ENCODE measurements at places on chromosomes 13 and 19.

GRCh38 chr19:32809254-32809653 lies 60.3 kb downstream of the SLC7A9 start:
- DNase-seq = no peak
- H3K27me3 ChIP-seq = peaks cover 3% of the 10 kb centered on the region
- H3K36me3 ChIP-seq = no peaks in the 10 kb centered on the region
- no peak overlapping the region for H3K4me3 ChIP-seq
- H3K4me1 ChIP-seq = no peaks in the 10 kb centered on the region

GRCh38 chr19:46710687-46711086 lies 6.2 kb downstream of the PRKD2 start:
- no peaks in the 10 kb centered on the region for H3K36me3 ChIP-seq
- no peak overlapping the region for H3K4me3 ChIP-seq
- no peak for DNase-seq
- H3K27me3 ChIP-seq = no peaks in the 10 kb centered on the region
- H3K4me1 ChIP-seq = peaks cover 22% of the 10 kb centered on the region
- no peak overlapping the region for H3K27ac ChIP-seq

GRCh38 chr19:48484247-48484893 lies 15.2 kb downstream of the CYTH2 start:
- DNase-seq = no peak
- H3K4me3 ChIP-seq = no peak overlapping the region
- H3K27me3 ChIP-seq = no peaks in the 10 kb centered on the region

DNA sequence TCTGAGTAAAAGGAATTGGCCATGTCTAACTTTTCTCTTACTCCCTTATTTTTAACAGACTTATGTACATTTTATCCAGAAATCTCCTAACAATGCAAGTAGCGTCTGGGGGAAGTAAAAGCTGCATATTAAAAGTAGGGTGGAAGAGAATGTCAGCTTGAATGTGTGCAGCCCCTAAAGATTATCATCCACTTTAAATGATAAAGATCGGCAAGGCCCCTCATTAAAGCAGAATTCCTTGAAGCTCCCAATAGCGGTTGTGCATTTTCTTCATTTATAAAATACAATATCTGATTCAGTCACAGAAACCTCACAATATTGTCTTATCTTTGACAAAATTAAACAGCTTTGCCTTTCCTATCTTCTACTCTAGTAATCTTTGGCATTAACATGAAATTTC lies 184.6 kb downstream of the LHFPL6 start:
- DNase-seq = no peak
- H3K4me3 ChIP-seq = no peak overlapping the region
- H3K36me3 ChIP-seq = no peaks in the 10 kb centered on the region
- H3K27ac ChIP-seq = no peak overlapping the region
- no peaks in the 10 kb centered on the region for H3K4me1 ChIP-seq

All from transverse colon (tissue), 4 donors.